ENCODE measurements at places on chromosomes 7 and 10.
A peak's percentile ranks its signal among the peaks of the same experiment; 100 is the strongest.

DNA sequence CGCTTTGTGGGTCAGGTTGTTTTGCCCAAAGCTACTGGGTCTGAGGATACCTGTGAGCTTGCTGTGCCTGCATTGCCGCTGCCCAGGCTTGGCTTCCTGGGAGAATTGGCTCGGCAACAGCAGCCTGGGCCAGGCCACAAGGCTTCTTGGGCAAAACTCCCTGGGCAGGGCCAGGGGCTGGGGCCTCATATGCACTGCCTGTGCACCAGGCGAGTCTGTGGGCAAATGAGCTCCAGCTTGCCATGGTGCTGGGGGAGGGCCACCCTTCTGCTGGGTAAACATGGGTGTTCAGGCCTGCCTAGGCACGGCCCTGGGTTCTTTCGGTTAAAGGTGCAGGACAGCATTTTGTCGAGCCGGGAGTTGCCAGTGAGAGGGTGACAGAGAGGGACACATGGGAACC lies 19.4 kb downstream of the ZMIZ1 start:
- DNase-seq: no peak

DNA sequence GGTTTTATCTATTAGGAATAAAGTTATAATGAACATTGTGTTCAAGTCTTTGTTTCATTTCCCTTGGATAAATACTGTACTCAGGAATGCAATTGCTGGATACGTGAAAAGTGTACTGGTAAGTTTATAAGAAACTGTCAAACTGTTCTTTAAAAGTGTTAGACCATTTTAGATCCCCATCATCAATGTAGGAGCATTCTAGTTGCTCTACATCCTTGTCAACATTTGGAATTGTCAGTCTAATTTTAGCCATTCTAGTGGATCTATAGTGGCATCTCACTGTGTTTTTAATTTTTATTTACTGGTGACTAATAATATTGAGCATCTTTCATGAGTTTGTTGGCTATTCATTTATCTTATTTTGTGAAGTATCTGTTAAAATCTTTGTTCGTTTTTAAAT lies 354.0 kb upstream of the NRP1 start:
- DNase-seq: no peak

- no peak for DNase-seq
Measured at GRCh38 chr7:151917791-151918509, 38.3 kb upstream of the GALNTL5 start.

DNA sequence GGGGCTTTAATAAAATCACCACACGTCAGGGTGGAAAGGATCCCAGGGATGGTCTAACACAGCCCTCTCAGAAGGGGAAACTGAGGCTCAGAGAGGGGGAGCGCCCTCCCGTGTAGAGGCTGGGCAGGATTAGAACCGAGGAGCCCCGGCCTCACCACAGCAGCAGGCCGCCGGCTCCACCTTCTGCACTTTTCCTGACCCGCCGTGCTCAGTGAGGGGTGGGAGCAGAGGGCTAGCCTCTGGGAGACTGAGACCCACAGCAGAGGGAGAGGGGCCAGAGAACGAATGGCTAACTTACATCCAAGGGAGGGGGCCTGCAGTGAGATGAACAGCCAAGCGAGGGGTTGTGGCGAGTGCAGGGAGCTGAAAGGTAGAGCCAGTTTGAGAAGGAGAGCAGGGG lies 79.5 kb downstream of the COL13A1 start:
- DNase-seq: no peak

DNA sequence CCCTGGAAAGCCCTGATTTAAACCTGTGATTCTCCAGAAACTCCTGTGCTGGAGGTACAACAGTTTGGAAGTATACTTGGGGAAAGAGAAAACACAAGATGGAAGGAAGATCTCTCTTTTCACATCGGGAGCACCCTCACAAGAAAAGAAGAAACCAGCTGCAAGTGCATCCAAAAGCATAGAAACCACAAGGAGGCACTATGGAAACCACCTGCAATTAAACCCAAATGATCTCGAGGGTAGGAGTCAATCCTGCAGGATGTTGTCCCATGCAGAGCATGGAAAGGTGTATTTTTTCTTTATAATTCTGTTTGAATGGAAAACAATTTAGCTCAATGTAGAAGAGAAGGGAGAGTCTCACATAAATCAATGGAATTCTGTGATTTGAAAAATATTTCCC lies 210.5 kb downstream of the TWIST1 start:
- DNase-seq: no peak

GRCh38 chr10:124996854-124997215 lies 54.9 kb downstream of the ZRANB1 start:
- DNase-seq: no peak

- DNase-seq: no peak
Measured at GRCh38 chr7:111705807-111706206, 143.5 kb upstream of the IMMP2L start.

- DNase-seq: no peak
Measured at GRCh38 chr10:46232084-46232483, 54.7 kb upstream of the ANTXRL start.

- no peak for DNase-seq
Measured at GRCh38 chr7:73885433-73885974, 24.5 kb downstream of the TMEM270 start.

DNA sequence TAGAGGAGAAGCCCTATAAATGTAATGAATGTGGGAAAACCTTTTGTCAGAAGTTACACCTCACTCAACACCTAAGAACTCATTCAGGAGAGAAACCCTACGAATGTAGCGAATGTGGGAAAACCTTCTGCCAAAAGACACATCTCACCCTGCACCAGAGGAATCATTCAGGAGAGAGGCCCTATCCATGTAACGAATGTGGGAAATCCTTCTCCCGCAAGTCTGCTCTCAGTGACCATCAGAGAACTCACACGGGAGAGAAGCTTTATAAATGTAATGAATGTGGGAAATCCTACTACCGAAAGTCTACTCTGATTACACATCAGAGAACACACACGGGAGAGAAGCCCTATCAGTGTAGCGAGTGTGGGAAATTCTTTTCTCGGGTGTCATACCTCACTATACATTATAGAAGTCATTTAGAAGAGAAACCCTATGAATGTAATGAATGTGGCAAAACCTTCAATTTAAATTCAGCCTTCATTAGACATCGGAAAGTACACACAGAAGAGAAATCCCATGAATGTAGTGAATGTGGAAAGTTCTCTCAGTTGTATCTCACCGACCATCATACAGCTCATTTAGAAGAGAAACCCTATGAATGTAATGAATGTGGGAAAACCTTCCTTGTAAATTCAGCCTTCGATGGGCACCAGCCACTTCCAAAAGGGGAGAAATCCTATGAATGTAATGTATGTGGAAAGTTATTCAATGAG lies 18.9 kb downstream of the RBAK start:
- no peak for DNase-seq

GRCh38 chr7:158303121-158303520 lies 284.5 kb downstream of the PTPRN2 start:
- DNase-seq: no peak

DNA sequence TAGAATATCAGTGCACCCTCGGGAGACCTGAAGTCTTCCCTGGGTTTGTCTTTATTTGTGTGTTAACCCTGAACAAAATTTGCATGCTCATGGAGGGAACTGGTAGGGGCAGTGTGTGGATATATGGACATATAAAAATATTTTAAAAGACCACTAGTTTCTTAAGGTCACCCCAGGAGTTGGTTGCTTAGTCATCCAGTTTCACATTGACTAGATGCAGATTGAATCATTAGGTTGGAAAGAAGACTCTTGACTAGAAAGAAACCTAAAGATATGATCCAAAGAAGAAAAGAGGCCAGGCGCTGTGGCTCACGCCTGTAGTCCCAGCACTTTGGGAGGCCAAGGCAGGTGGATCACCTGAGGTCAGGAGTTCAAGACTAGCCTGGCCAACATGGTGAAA lies 137.1 kb downstream of the KAT6B start:
- no peak for DNase-seq

GRCh38 chr10:93515071-93516005 lies 18.9 kb downstream of the CEP55 start:
- no peak for DNase-seq

DNA sequence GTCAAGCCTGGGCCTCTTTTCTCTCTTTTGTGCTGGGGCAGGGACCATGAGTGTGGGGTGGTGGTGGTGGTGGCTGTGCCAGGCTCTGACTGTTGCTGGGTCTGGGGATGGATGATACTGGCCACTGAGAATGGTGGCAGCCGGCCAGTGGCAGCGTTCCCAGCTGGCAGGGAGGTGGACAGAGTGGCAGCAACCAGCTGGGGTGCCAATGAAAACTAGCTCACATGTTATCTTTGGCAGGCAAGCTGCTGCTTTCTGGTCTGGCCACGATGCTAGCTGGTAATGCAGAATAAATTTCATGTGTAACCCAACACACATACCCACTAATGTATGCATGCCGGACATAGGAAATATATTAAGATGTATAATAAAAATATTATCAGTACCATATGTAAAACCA lies 95.0 kb upstream of the SLC26A5 start:
- no peak for DNase-seq

- no peak for DNase-seq
Measured at GRCh38 chr7:115975766-115976165, 54.8 kb downstream of the TFEC start.

GRCh38 chr7:112881-113280 lies 79.5 kb upstream of the FAM20C start:
- no peak for DNase-seq

DNA sequence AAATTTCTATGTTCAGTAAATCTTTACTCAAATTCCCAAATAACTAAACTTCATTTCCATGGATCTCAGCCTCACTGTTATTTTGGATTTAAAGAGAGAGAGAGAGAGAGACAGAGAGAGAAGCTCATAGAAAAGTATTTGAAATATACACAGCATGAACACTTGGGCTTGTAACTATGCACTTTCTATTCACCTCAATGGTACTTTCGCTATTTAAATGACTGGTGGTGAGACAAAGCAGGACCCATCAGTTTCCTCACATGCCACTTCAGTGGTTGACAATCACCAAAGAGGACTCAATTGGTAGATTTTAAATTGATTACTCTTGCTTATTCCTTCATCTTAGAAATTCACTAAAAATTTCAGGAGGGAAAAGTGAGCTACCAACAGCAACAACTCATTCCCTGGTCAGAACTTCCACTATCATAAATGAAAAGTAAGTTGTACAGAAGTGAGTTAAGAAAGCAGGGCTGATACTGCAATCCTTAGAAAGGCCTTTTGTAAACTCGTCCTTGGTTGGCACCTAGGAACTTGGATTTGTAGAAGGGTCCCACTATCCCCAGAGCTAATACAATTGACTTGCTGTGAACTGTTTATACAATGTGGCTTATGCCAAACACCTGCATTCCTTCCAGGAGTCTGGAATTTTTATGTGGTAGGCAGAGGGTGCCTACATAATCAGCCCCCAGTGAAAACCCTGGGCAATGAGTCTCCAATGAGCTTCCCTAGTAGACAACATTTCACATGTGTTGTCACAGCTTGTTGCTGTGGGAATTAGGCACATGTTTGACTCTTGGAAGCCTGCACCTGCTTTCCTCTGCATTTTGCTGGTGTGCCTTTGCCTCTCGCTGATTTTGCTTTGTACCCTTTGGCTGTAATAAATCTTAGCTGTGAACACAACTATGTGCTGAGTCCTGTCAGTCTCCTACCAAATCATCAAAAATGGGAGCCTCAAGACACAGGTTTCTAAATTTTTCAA lies 10.8 kb downstream of the ERLIN1 start:
- DNase-seq: no peak

DNA sequence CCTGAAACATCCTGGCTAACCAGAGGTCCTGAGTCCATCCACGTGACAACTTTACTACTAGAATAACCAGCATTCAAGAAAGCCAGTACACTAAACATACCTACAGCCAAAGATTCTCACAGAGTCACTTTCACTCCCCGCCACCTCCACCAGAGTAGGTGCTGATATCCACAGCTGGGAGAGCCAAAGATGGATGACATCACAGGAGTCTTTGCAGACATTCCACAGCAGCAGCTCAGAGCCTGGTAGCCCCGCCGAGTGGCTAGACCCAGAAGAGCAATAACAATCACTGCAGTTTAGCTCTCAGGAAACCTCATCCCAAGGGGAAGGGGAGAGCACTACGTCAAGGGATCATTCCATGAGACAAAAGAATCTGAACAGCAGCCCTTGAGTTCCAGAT lies 13.5 kb upstream of the ADAM22 start:
- DNase-seq: no peak

DNA sequence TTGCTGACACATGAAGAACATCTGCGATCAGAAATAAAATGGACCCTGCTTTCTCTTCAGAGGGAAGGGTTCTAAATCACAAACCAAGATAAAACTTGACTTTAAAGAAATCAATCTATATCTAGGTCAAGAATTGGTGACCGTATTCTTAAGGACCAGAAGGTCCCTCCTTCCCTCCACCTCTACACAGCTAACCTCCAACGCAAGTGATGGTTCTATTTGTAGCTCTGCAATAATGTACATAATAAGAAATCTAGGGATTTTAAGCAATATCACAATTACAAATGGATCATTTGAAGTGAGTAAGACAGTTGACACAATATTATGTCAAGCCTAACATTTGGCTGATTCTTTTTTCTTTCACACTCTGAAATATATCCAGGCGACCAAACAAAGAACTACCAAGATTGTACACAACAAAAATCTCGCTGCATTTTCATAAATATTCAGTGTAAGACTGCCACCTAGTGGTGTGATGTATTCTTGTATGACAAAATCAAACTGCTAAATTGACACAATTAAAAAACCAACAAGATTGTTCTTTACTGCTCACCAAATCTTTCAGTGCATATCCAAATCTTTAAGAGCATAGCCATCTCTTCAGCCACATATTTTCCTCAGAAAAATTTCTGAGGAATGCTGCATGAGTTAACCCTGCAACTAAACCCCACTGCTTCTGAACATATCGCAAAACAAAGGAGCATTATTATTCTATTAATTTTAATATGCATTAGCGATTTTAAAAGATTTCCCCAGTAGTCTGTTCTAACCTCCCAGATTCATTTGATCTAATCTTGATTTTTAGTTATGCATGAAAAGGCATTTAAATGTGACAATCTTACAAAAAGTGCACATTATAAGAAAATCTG lies 44.5 kb downstream of the ICA1 start:
- DNase-seq: peak; percentile 4

DNA sequence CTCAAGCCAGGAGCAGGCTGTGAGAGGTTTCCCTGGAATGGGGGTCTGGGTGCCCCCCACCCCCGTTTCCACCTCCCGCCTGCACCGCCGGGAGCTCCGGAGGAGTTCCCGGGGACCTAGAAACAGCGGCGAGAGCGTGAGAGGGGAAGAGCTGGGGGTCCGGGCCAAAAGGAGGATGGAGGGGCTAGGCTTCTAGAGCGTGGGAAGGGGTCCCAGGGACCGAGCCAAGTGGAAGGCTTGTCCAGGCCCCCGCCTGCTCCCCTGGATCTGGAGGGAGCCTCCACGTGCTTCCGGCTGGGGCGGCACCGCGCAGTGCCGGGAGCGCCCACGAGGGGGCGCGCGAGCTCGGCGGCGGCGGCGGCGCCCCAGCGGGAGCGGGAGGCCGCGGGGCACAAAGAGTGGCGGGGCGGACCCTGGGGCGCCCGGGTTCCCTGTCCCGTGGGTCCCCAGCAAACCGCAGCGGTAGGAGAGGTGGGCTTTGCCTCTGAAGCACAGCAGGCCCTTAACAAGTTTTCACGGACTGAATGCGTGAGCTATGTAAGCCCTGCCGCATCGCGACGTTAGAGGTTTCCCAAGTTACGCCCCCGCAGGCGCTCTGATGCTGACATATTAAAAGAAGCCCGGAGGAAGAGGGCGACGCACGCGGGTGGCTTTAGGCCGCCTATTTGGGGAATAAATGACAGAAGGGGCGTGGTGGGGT lies 104.4 kb upstream of the LRRC4 start:
- DNase-seq: peak; percentile 35
